ENCODE measurements at places on chromosomes 2 and 18.

GRCh38 chr2:84882775-84883550 lies 2.1 kb upstream of the TRABD2A start:
- no peak for DNase-seq

GRCh38 chr2:1162768-1163584 lies 212.3 kb downstream of the SNTG2 start:
- no peak for DNase-seq

- no peak for DNase-seq
Observed at GRCh38 chr2:1993711-1994682, 249.7 kb upstream of the PXDN start.

DNA sequence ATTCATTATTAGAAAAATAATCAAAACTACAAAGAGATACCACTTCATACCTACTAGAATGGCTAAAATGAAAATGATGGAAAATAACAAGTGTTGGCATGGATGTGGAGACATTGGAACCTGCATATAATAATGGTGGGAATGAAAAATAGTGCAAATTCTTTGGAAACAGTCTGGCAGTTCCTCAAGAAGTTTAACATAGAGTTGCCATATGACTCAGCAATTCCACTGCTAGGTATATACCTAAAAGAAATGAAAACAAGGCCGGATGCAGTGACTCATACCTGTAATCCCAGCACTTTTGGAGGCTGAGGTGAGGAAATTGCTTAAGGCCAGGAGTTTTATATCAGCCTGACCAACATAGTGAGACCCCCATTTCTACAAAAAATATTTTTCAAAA lies 41.6 kb upstream of the ACYP2 start:
- DNase-seq: no peak

GRCh38 chr18:23563377-23564043 lies 22.8 kb downstream of the NPC1 start:
- DNase-seq: no peak

Data from NCI-H748 treated with DMSO at 0.1 percent for 48 hours (cell line).